ENCODE measurements at places on chromosomes 7 and 10.

GRCh38 chr10:91220954-91221675, 652 bp downstream of the PCGF5 start:
- DNase-seq = no peak

- DNase-seq = no peak
These were observed 24.7 kb upstream of the HSPA12A start for GRCh38 chr10:116766837-116767634.

- no peak for DNase-seq
These were observed 20.8 kb downstream of the LOXL4 start for GRCh38 chr10:98246911-98247805.

- no peak for DNase-seq
These were observed 98.3 kb upstream of the ZNF438 start for GRCh38 chr10:31129880-31130405.

DNA sequence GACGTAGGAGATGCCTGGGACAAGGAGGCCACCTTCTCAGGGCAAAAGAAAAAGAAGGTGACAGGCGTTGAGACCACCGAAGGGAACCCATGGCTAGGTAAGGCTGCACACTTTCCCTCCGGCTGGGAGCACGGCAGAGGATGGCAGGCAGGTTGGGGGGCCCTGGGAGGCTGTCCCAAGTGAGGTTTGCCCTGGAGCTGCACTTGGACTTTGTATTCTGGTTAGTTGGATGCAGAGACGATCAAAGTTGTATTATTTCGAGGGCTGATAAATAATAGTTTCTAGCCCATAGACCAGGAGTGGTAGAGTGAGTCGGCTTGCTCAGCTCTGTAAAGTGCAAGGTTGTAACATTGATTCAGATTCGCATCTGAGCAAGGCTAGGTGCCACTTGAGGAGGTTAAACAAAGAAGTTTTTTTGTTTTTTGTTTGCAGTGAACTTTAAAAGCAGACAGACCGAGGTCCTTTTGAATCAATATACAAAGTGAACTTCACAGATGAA, 608 bp downstream of the ENTPD7 start:
- no peak for DNase-seq

DNA sequence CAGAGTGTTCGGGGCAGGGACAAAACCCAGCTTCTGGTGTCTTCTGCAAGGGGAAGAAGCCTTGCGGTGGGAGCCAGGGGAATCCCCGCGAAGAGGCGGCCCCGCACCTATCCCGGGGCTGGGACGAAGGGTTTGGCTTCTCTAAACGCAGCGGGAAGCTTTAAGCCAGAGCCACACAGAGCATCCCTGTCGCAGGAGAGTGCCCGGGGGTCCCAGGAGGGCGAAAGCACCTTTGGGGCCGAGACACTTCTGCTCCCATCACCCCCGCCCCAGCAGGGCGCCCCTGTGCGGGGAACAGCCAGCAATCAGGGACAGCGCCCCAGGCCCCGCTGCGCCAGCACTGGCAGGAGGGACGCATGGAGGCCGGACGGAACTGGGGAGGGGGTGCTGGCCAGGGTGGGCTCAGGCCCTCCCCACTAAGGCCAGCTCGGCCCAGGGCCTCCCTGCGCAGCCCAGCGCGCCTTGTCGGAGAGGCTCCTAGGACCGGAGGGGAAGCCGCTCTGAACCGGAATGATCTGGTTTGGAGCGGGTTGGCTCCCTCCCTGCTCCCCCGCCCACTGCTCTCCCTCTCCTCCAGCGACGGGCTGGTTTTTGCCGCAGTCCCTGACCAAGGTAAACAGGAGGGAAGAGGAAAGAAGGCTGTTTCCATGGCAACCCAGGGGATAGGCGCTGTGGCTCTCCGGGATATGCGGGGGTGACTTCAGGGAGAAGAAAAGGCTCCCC, 63.9 kb downstream of the TMEM209 start:
- DNase-seq = peak; percentile 29

DNA sequence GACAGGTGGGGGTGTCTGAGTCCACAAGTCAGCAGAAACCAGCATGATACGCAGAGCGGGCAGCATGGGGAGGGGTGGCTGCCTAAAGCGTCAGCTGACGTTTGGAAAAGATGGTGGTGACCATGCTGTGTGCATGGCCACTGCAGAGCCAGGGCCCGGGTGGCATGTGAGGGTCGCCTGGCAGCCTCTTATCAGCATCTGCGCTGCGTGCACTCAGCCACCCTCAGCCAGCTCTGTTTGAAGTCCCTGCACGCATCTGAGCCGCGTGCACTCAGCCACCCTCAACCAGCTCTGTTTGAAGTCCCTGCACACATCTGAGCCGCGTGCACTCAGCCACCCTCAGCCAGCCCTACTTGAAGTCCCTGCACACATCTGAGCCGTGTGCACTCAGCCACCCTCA, 61.5 kb downstream of the WDR37 start:
- no peak for DNase-seq

- DNase-seq = no peak
These were observed 88.3 kb upstream of the CACUL1 start for GRCh38 chr10:118842843-118843624.

- no peak for DNase-seq
These were observed 40.9 kb upstream of the KLF6 start for GRCh38 chr10:3825862-3826351.

- no peak for DNase-seq
These were observed 31.9 kb downstream of the DUSP5 start for GRCh38 chr10:110529596-110530011.

- no peak for DNase-seq
These were observed 143.2 kb upstream of the C7orf33 start for GRCh38 chr7:148447221-148447849.

DNA sequence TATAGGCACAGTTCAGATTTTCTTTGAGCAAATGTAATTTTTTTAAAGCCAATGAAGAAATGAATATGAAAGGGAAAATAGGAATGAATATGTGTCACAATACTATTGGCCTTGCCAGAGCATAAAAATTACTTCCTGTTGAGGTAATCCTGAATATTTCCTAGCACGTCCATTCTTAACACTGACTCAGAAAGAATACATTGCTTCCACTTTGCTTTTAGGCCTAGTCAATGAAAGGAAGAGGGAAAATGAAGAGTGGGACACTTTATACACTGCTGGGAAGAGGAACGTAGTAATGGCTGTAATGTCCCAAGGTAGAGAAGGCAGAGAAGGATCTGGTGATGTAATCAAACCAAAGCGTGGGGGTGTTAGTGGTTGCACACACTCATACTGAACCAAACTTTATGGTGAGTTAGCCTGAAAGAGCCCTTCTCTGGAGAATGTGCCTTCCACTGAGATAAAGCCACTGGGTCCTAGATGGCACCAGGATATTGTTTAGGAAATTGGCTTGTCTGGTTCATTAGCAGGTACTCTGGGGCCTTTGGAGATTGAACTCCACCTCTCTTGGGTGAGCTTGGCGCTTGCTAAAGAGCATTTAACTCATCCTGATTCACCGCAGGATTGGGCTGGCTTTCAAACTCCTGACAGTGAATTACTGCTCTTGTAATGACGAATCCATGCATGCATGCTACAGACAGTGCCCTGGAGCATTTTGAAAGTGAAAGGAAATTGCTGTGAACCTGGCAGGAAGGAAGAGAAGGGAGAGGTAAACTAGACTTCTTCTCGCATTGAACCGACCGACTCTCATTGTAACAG, 254.9 kb downstream of the KIAA1217 start:
- DNase-seq = no peak

- peak; percentile 50 for DNase-seq
These were observed 45.9 kb upstream of the KCNIP2 start for GRCh38 chr10:101889256-101890210.

- no peak for DNase-seq
These were observed 9.0 kb upstream of the TBXAS1 start for GRCh38 chr7:139820089-139820488.

DNA sequence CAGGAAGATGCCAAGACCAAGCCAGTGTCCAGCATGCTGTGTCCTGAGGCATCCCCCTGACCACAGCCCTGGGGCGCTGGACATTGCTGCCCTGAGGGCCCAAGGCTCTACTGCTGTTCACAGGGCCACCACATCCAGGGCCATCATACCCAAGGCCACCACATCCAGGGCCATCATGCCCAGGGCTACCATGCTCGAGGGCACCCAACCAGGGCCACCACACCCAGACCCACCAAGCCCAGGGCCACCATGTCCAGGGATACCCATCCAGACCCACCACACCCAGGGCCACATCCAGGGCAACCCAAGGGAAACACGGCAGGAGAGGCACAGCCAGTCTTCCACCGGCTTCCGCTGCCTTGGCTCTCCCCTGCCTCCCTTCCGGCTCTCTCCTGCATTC, 17.1 kb downstream of the STK32C start:
- no peak for DNase-seq

DNA sequence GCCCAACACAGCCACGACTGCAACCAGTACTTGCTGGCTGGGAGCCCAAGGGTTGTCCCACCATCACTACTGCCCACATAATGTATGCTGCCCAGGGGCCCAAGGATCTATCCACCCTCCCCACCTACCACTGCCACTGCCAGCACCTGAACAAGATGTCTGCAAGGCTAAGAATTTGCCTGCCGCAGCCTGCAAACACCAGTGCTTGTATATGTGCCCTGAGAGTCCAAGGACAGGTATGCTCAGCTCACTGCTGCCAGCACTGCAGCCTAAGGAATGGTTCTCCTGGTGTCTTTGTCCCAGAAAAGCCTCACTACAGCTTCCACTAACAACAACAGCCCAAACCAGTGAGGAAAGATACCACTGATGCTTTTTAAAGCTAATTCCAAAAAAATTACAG, 1174.0 kb downstream of the SORCS1 start:
- no peak for DNase-seq

GRCh38 chr7:81393018-81393417, 376.8 kb downstream of the HGF start:
- DNase-seq = no peak

- no peak for DNase-seq
These were observed 36.5 kb upstream of the SVIL start for GRCh38 chr10:29671228-29671780.

DNA sequence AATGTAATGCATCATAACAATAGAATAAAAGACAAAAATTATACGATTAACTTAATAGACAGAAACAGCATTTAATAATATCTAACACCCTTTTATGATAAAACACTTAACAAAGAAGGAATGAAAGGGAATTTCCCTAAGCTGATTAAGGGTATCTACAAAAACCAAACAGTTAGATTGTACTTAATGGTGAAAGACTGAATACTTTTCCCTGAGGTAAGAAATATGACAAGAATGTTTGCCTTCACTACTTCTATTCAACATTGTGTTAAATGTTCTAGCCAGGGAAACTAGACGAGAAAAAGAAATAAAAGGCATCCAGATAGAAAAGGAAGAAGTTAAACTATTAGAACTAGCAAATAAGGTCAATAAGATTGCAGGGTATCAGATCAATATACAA, 276.9 kb downstream of the BAMBI start:
- no peak for DNase-seq

DNA sequence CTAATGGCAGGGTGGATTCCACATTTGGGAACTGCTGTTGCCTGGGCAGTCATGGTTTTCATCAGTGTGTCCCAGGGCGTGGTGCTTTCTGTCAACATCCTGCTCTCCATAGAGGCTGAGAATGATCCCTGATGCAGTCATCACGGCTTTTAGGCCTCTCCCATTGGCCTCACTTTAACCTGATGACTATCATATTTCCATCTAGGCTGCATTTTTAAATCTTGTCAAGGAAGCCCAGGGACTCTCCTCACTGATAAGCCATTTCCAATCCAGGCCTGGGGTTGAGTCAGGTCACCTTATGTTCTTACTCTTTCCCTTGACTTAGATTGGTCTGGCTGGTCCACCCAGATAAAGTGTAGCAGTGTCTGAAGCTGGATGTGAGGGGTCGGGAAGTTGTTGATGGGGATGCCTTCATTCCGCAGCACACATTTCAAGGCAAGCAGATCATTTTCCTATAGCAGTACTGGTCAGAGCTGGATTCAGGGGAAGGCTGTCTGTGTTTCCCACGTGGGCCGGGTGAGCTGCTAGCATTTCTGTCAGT, 177.0 kb downstream of the AUTS2 start:
- DNase-seq = no peak

DNA sequence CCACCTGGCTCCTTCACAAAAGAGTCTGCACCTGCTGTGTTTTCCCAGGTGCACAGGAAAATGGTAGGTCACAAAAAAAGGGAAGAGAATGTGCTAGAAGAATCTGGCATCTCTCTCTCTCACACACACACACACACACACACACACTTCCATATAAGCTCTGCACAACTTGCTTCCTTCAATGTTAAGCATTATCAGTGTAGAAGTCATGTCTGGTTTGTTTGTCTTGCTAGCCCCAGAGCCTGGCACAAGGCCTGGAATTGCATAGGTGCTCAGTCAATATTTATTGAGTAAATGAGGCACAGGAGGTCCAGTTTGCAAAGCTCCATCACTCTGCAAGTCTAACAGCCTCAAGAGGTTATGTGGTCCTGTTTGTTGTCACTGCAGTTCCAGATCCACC, 867.3 kb upstream of the AUTS2 start:
- DNase-seq = peak; percentile 62

GRCh38 chr7:25795824-25796235, 356.2 kb upstream of the NFE2L3 start:
- DNase-seq = no peak

DNA sequence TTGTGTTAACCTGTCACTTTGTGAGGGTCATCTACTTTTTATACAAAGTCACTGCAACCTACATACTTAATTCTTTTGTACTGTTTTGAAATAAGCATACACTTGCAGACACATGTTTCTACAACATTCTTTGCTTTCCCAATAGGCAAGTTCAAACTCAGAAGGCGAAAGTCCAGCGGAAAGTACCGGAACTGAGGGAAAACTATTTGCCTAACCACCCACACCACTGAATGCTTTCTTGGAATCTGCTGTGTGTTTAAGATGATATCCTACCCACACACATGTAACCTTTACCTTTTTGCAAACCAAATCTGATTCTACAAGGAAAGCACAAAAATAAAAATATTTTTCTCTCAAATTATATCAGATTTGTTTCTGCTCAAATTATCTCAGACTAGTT, 139.4 kb upstream of the AGR3 start:
- DNase-seq = no peak

- no peak for DNase-seq
These were observed 117.2 kb downstream of the SRI start for GRCh38 chr7:88102675-88103074.

DNA sequence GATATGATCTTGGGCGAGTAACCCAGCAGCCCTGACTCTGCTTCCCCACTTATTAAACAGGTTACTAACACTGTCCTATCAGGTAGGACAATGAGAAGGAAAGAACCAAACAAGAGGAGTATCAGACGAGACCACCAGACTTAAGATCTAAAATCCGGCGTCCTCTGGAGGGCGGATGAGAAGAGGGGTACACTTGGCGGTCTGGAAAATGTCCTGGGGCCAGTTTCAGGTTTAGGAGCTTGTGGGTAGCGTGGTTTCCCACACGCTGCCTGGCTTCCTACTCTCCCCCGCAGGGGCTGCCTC, 635 bp downstream of the ZNF32 start:
- DNase-seq = no peak

- DNase-seq = no peak
These were observed 803 bp downstream of the GOLGA7B start for GRCh38 chr10:97850446-97850845.

DNA sequence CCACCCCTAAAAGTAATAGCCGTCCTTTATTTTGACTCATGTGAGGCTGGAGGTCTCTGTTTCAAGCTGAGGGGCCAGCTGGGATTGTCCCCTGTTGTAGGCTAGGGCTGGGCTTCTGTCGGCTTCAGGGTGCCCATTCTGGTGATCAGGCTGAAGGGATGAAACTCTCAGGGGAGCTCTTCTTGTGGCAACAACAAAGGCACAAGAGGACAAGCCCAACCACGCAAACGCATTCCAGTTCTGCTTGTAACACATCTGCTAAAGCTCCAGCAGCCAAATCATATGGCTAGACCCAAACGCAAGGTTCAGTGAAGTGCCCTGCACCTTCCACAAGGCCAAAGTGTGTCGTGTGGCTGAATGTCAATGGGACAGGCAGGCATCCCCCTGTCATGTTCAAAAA, 405.7 kb downstream of the INHBA start:
- no peak for DNase-seq

Data from NCI-H510A (cell line).